OCI-M1 (cell line): ENCODE measurements at places on chromosomes 1 and 21.

DNA sequence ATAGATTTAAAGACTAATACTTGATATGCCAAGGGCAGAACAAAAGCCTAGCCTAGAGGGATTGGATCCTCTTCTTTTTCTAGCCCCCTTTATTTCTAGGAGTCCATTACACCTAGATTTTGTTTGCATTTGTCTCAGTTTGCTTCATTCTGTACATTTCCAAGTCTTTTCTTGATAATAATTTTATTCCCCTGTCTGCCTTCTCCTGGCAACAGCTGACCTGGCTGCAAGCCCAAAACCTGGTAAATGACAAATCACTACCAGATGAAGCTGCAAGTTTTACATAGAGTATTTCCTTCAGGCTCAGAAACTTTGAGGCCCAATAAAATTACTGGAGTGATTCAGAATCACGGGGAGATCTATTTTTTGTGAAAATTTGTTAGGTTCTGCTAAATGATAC, 36.5 kb upstream of the LHX8 start:
- DNase-seq = no peak

GRCh38 chr1:178389441-178389840, 107.3 kb downstream of the CLEC20A start:
- DNase-seq = peak; percentile 19

- no peak for DNase-seq
Observed at GRCh38 chr21:31480228-31480627, 136.2 kb upstream of the TIAM1 start.

- no peak for DNase-seq
Observed at GRCh38 chr21:44946254-44947041, 6.6 kb downstream of the SLX9 start.

DNA sequence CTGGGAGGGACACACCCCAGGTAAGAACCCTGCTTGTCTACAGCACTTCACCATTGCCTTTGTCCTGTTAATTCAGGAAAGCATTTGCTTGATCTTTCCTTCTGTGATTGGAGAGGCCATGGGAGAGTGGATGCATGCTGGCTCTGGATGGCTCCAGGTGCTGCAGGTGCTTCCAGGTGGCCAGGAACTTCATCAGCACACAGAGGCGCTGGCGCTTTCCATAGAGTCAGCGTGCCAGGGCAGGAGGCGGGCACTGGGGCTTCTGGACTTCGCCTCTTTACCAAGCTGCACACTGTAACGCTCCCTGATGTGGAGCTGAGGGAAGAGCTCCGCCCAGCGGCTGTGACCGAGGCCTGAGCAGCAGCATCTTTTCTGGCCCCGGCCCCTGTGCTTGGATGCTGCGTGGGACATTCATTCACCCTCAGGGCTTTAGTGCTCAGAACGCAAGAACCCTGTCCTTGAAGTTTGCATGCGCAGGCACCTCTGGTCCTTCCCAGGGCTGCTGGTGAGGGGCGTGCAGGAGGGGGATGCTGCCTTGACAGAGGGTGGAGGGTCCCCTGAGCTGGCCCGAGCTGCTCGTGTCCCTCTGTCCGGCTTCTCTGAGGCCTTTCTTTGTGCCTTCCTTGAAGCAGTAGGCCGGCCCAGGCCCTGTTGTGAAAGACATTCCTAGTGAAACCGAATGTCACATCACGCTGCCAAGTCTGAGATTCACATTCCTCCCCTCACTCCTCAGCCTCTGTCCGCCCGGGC, 1.6 kb upstream of the MX2 start:
- DNase-seq = peak; percentile 14

DNA sequence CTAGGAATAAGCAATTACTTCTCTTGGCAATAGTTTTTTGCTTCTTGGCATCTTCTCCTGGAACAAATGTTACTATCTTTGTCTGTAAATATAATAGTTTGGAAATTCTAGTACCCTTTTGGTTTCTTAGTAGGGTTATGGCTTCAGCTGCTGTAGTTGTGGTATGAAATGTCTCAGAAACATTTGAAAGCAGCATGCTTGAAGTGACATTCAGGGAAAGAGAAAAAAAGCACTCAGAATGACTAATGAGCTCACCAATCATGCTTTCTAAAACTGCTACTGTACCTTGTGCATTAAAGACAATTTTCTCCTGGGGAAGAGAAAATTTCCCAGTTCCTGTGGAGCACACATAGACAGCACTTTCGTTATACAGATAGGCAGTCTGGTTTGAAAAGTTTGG, 21.0 kb downstream of the NUP133 start:
- DNase-seq = no peak

GRCh38 chr1:3992103-3992556, 92.1 kb upstream of the C1orf174 start:
- DNase-seq = peak; percentile 4

- DNase-seq = no peak
Observed at GRCh38 chr1:225769687-225770086, 7.9 kb upstream of the SRP9 start.
